Right renal cortex interstitium (tissue), 3 donors: ENCODE measurements at places on chromosomes 13 and 19.

DNA sequence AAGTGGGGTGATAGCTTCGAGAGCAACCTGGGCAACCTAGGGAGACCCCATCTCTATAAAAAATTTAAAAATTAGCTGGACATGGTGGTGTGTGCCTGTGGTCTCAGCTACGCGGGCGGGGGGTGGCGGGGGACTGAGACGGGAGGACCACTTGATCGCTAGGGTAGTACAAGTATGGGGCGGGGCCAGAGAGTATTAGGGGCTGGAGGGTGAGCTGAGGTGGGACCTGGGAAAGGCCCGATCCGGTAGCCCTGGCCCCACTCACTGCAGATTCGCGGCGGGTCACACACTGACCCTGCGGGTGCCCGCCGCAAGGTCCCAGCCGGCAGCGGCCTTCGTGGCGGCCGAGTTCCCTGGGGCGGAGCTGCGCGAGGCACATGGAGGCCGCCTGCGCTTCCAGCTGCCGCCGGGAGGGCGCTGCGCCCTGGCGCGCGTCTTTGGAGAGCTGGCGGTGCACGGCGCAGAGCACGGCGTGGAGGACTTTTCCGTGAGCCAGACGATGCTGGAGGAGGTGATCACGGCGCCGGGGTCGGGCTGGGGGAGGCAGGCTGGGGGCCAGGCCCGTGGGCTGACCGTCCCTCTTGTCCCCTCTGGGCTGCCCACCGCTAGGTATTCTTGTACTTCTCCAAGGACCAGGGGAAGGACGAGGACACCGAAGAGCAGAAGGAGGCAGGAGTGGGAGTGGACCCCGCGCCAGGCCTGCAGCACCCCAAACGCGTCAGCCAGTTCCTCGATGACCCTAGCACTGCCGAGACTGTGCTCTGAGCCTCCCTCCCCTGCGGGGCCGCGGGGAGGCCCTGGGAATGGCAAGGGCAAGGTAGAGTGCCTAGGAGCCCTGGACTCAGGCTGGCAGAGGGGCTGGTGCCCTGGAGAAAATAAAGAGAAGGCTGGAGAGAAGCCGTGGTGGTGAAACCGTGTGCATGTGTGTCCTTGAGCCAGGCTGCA lies 2.0 kb upstream of the ARHGAP45 start:
- DNase-seq = no peak

DNA sequence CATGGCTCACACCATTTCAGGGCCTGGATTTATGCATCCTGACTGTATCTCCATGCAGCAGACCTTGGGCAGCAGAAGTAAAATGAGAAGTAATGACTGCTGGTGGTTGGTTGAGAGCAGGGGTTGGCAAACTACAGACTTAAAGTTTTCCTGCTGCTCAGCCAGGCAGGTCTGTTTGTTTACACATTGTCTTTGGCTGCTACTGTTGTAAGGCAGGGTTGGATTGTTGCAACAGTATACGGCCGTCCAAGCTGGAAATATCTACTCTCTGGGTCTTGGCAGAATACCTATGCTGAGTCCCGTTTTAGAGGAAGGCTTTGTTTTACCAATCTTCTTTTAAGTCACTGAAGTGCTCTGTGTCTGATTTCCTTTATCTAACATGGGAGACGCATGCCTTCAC lies 13.5 kb downstream of the SNRNP70 start:
- no peak for DNase-seq

DNA sequence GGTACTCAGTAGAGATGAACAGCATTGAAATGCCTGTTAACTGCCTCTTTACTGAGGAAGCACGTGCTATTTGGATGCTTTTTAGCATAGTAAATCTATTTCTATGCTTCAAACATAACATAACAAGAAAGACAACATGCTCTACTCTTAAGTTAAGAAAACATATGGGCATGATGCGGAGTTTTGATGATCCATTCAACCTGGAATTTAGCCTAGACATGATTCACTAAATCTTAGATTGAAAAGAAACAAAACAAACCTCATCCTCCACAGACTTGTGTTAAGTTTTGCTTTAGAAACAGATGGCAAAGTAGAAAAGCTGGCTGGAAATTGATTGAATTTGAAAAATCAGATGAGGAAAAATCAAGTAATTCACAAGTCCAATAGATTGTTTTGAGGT lies 593.8 kb downstream of the OLFM4 start:
- DNase-seq = no peak

DNA sequence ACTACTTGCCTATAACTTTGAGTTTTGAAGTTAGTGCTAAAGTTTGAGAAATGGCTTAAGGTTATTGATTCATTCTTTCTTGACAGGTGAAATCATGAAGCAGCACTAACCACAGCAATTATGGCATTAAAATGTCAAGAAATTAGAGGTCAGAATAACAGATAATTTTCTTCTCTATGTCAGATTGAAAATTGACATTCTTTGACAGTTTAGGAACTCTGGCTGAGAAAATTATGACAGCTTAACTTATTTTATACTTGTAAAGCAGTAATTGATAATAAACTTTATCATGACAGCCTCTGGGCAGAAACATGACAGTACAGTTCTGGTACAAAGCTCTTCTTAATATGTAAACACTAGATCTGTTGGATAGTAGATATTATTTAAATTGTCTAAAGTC lies 155.2 kb upstream of the MAB21L1 start:
- DNase-seq = no peak

- no peak for DNase-seq
These were observed 50.2 kb downstream of the SIPA1L3 start for GRCh38 chr19:37957176-37957575.

DNA sequence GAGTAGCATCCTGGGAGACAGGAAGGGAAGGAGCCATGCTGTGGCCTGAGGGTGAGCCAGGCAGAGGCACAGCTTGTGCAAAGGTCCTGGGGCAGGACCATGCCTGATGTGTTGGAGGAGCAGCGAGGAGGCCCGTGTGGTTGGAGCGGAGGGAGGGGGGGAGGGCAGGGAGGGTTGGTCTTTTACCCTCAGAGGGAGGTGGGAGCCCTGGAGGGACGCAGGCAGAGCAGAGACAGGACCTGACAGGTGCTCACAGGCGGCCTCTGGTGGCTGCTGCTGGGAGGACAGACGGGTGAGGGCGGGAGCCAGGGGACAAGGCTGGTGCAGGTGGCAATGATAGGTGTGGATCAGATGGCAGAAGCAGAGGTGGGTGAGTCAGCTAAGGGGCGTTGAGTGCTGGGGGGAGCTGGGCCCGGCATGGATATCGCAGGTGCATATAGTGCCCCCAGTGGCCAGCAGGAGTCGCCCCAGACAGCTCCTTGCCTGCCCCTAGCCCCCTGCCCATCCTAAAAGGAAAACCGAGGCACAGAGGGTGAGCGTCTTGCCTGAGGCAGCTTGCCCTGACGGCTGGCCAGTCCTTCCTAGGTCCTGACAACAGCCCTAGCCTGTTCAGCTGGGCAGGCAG lies 9.8 kb upstream of the GNA15 start:
- DNase-seq = no peak

DNA sequence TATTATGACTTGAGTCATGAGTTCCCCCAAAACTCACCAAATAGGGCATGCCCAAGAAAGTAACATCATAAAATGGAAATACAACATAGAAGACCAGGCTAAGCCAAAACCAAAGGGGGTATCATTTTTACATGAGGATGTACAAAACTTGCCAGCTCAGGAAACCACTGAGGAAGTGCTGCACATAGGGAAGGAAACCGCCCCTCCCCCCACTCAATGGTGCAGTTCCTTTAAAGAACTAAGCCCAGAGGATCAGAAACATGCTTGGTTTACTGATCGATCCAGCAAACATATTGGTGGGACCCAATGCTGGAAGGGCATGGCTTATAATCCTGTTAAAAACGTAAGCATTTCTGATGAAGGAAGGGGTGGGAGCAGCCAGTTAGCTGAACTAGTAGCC lies 4.2 kb upstream of the ZNF486 start:
- no peak for DNase-seq

GRCh38 chr13:111292710-111293485 lies 27.5 kb upstream of the TEX29 start:
- DNase-seq = no peak

GRCh38 chr19:4206818-4207484 lies 22.4 kb upstream of the EBI3 start:
- DNase-seq = no peak

- no peak for DNase-seq
These were observed 7.7 kb downstream of the KDM4B start for GRCh38 chr19:4976401-4977298.

DNA sequence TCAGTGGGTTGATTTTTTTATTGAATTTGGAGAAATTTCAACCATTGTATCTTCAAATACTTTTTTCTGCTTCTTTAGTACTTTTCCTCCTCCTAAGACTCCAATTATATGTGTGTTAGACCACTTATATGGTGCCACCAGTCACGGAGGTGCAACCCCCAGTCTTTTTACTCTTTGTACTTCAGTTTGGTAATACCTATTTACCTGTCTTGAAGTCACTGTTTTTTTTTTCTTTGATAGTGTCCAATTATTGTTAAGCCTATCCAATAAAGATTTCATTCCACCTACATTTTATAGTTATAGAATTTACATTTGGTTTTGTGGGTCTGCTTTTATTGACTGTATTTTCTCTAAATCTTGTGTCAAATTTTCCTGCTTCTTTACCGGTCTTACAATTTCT lies 14.9 kb downstream of the ZNF283 start:
- DNase-seq = no peak

DNA sequence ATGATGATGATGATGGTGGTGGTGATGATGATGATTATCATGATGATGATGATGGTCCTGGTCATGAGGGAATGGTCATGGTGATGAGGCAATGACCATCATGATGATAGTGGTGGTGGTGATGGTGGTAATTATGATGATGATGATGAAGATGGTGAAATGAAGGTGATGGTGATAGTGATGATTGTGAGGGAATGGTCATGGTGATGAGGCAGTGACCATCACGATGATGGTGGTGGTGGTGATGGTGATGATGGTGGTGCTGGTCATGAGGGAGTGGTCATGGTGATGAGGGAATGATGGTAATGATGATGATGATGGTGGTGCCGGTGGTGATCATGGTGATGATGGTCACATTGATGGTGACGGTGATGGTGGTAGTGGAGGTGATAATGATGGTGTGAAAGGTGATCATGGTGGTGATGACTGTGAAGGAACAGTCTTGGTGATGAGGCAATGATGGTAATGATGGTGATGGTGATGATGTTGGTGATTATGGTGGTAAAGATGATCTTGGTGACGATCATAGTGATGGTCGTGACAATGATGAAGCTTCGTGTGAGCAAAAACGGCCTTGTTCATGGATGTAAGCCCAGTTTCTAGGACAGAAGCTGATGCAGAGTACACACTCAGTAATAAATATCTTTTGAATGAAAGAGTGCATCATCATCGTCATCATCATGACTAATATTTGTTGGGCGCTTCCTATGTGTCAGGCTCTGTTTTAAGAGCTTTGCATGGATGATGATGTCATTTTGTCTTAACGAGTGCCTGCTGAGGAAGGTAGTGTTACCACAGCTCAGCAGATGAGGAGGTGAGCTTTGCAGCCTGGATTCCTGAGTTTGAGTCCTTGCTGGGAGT lies 17.3 kb downstream of the SBK2 start:
- DNase-seq = no peak

GRCh38 chr19:31717269-31717923 lies 368.2 kb upstream of the TSHZ3 start:
- DNase-seq = no peak

DNA sequence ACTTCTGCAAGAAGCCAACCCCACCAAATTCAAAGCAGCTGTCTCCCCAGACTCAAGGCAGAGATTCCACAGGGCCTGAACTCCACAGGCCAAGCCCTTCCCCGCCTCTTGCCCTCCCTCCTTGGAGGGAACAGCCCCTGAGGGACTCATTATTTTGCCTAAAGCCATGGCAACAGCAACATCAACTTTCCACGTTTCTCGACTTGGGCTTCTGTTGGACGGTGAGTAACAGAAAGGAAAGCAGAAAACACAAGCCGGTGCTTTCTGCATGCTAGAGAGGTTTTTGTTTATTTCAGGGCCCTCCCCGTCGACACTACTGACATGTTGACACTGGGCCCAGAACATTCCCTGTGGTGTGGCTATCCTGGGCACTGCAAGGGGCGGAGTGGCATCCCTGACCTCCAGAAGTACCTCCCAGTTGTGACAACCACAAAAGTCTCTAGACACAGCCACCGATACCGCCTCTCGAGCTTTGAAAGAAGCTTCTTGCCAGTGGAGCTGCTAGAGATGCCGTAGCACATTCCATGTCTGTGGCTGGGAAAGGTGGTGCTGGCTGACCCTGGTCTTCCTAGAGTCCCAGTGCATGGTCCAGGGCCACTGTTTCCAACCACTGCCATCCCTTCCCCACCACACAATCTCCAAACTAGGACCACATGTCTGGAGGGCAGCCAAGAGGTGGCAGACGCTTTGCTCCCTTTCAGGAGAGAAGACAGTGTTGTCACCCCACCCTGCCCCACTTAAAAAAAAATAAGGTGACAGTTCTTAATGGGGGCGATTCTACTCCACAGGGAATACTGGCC lies 12.8 kb downstream of the CAPS start:
- DNase-seq = no peak

GRCh38 chr19:23401086-23401610 lies 5.9 kb upstream of the ZNF91 start:
- DNase-seq = no peak

- DNase-seq = no peak
These were observed 317.3 kb upstream of the MAB21L1 start for GRCh38 chr13:35793823-35794222.

DNA sequence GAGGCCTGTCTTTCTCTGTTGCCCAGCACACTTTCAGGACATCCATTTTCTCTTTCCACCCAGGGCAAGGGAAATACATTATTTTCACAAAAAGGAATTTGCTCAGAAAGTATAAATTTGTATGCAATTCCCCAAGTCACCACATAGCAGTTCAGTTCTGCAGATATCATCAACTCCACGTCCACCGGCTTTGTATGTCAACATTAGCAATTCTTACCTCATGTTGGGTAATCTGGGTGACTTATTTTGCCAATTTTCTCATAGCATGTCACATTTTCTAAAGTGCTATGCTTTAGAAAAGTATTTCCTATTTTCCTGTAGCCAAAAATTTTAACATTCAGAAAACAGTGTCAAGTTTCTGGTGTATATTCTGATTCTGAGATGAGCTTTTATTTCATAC lies 501.8 kb downstream of the EFNB2 start:
- DNase-seq = no peak
